Motor neuron (in vitro differentiated cells): ENCODE measurements at places on chromosomes 1 and 21.
A peak's percentile ranks its signal among the peaks of the same experiment; 100 is the strongest.

DNA sequence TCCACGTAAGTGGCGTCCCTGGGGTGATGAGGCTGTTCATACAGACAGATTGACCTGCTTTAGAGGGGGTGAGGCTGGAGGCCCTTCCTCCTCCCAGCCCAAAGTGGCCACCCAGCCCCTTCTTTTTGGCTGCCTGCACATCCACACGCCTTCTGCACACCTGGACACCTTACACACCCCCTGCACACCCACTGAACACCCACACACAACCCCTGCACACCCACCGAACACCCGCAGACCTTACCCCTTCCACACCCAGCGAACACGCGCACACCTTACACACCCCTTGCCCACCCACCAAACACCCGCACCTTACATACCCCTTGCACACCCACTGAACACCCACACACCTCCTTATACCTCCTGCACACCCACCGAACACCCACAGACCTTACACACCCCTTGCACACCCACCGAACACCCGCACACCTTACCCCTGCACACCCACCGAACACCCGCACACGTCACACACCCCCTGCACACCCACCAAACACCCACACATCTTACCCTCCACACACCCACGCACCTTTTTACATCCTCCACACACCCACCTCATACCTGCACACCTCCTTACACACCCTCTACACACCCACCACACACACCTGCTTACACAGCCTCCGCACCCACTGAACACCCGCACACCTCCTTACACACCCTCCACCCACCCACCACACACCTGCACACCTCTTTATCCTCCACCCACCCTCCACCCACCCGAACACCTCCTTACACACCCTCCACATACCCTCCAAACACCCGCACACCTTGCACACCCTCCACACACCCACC, 37.7 kb downstream of the COQ8A start:
- ATAC-seq = no peak

DNA sequence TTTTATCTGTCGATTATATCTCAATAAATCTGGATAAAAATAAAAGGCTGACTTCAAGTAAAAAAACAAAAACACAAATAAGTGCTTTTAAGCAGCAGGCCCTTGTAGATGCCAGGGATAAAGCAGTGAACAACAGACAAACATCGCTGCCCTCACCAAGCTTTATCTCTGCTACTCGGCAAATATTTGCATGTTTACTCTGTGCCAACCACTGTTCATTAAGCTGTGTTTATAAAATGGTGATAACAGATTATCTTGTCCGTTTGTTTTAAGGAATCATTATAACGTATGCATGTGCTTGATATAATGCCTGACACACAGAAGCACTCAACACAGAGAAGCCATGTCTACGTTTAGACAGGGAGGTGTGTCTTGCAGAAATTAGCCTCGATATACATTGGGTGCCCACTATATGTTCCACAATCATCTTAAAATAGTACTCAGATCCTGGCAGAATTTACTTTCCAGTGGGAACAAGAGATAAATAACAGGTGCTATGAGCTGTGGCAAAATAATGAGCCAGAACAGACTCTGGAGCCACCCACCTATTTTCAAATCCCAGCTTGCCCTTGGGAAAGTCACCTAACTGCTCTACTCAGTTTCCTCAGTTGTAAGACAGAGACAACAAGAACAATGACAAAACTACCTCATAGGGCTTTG, 47.2 kb downstream of the TRIT1 start:
- no peak for ATAC-seq

DNA sequence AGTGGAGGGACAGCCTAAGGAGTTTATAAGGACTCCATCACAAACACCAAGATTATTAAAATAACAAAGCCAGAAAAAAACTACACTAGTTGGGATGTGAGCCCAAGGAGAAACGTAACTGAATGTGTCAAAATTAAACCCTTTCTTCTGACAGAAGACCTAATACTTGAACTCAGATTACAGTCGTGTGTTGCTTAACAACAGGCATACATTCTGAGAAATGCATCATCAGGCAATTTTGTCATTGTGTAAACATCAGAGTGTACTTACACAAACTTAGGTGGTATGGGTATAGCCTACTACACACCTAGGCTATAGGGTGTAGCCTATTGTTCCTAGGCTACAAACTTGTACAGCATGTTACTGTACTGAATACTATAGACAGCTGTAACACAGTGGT, 23.4 kb downstream of the DSTYK start:
- no peak for ATAC-seq

- no peak for ATAC-seq
These were observed 25.6 kb downstream of the EFCAB7 start for GRCh38 chr1:63548877-63549276.

DNA sequence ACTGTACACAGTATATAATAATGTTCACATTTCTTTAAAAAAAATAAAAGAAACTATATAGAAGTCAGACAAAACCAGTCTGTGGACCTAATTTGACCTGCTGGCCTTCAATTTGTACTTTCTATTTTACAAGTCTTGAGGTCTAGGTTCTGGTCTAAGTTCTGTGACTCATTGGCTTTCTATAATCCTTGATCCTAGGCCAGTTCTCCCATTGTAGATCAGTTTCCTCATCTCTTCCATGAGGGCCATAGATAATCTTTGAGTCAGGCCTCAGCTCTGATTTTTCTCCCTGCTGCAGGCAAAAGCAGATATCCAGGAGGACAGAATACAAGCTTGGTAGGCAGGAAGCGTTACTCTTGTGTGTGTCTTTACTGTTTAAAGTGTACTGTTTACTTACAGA, 603.7 kb upstream of the CAMK1G start:
- ATAC-seq = no peak

DNA sequence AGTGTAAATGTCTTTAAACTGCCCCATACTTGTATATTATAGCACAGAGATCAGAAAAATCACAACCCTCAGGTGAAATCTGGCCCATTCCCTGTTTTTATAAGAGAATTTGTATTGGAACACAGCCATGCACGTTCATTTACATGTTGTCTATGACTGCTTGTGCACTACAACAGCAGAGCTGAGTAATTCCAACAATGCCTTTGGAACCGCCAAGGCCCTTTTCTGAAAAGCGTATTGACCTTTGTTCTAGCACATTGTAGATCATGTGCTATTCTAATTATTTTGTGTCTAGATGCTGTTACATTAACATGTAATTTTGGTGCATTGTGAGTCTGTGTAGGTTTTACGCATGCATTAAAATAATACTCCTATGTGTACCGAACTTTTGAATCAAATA, 339.6 kb downstream of the CHRM3 start:
- no peak for ATAC-seq

GRCh38 chr1:182173808-182174512, 112.4 kb upstream of the ZNF648 start:
- ATAC-seq = no peak

DNA sequence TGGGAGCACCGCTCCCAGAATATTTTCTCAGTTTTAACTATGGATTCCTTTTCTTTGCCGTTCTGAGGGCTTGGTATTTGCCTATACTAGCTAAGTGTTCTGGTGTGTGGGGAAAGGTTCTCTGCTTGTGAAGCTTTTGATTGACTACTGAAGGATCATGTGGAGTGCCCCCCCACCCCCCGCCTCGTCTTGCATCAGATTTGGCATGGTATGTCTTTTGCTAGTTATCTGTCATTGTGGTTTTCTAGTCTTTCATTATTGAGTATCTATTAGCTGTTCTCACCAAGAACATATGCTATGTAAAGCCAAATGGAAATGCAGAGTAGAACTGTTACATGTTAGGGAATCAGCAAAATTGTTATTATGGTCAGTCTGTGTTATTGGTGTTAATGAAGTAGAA, 58.3 kb downstream of the MACF1 start:
- no peak for ATAC-seq

- no peak for ATAC-seq
These were observed 21.4 kb downstream of the SKI start for GRCh38 chr1:2249559-2249906.

DNA sequence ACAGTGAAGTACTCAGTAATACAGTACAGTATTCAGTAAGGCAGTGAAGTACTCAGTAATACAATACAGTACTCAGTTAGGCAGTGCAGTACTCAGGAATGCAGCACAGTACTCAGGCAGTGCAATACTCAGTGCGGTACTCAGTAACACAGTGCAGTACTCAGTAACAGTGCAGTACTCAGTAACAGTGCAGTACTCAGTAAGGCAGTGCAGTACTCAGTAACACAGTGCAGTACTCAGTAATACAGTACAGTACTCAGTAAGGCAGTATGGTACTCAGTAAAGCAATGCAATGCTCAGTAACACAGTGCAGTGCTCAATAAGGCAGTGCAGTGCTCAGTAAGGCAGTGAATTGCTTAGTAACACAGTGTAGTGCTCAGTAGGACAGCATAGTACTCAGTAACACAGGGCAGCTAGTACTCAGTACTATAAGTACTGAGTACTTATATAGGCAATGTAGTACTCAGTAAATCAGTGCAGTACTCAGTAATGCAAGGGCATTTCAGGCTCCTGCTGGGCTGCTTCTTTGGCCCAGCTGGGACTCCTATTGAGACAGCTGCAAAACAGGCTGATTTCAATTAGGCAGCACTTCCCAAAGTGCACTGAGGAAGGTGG, 411.3 kb downstream of the DISC1 start:
- ATAC-seq = no peak

DNA sequence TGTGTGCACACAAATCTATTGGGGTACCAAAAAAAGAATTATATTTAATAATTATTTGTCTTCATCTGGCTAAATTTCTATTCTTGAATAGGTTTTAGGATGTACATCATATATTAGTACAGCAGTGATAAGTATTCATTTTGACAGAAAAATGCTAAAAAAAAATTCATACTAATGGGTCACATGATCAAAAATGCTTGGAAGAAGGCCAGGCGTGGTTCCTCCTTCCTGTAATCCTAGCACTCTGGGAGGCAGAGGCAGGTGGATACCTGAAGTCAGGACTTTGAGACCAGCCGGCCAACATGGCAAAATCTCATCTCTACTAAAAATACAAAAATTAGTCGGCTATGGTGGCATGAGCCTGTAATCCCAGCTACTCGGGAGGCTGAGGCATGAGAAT, 26.9 kb upstream of the PTGFRN start:
- no peak for ATAC-seq

- ATAC-seq = no peak
These were observed 164.1 kb upstream of the POGK start for GRCh38 chr1:166675213-166675612.

GRCh38 chr1:231021540-231022031, 18.5 kb downstream of the FAM89A start:
- no peak for ATAC-seq

- ATAC-seq = peak; percentile 57
These were observed 4.6 kb downstream of the DMAP1 start for GRCh38 chr1:44217809-44218410.

- no peak for ATAC-seq
These were observed 1350.4 kb downstream of the AMY1C start for GRCh38 chr1:105100102-105100501.

DNA sequence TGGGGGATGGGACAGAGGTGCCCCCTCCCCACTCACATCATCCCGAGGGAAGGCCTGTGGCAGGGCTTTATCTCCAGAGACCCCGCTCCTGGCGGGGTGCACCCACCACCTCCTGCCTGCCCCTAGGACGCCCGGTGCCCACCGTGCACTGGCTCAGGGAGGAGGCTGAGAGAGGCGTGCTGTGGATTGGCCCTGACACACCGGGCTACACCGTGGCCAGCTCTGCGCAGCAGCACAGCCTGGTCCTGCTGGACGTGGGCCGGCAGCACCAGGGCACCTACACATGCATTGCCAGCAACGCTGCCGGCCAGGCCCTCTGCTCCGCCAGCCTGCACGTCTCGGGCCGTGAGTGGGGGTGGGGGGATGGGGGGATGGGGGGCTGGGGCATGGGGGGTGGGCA, 71.7 kb downstream of the TRIM11 start:
- no peak for ATAC-seq

DNA sequence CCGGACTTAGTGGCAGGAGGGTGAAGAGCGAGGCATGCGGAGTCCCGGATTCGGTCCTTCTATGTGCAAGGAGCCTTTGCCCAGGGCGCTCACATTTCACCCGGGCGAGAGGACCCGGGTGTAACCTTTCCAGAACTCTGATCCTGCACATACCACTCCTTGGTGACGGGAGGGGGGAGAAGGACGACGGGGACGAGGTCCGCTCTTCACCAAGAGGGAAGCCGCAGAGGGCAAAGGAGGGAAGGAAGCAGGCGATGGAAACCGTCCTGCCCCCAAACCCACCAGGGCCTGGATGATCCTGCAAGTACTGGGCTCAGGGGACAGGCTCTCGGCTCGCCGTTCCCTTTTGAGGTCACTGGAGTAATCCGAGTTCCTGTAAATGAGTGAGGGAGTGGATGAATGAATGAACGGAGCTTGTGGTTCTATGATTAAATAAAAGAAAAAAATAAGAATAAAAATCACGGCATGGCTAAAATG, 993 bp downstream of the SYPL2 start:
- ATAC-seq = peak; percentile 7

GRCh38 chr1:27575840-27576331, 28.1 kb downstream of the AHDC1 start:
- peak; percentile 49 for ATAC-seq

DNA sequence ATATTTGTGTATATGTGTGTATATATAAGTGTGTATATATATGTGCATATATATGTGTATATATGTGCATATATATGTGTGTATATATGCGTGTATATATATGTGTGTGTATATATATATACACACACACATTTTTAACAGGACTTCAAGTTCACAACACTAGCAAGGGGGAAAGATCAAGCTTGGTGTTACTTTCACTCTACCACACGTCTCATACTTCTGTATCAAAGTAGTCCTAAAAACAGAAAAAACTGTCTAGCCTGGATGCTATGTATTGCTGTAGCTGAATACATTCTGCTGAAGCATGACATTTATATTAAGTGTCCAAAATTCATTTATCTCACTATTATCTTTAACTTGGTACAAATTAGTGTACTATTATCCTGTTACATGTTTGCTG, 17.9 kb upstream of the ATP6V1G3 start:
- ATAC-seq = no peak

DNA sequence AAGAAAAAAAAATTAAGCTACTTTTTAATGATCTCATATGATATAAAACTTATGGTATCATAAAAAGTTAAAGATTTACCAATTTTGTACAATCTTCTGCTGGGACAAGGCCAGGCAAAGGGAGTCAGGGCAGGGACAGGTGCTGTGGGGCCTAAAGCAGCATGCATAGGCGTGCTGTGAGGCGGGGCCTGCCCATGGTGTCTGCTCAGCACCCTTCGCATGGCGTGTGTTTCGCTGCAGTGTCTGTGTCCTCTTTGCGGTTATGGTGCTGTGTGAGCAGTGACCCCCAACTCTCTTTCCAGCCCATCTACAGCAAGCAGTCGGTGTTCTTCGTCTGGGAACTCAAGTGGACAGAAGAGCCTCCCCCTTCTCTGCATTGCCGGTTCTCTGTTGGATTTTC, 13.4 kb upstream of the PWP2 start:
- ATAC-seq = no peak

GRCh38 chr1:7292714-7293419, 478.2 kb upstream of the VAMP3 start:
- peak; percentile 31 for ATAC-seq
